IMR-90 (cell line): ENCODE measurements at places on chromosomes 5 and 9. TPM values are rescaled to one million over a fixed set of nuclear protein-coding genes. Genes with fewer than 3 reads are reported as not detected.
A peak's percentile ranks its signal among the peaks of the same experiment; 100 is the strongest.

- no peak for DNase-seq
Measured at GRCh38 chr9:93185266-93186214, 1.6 kb downstream of the WNK2 start.

GRCh38 chr5:74992791-74993190 lies 59.6 kb downstream of the GCNT4 start:
- no peak for DNase-seq

- peak; percentile 39 for DNase-seq
Measured at GRCh38 chr9:129640086-129640870, 1.7 kb downstream of the ASB6 start.

DNA sequence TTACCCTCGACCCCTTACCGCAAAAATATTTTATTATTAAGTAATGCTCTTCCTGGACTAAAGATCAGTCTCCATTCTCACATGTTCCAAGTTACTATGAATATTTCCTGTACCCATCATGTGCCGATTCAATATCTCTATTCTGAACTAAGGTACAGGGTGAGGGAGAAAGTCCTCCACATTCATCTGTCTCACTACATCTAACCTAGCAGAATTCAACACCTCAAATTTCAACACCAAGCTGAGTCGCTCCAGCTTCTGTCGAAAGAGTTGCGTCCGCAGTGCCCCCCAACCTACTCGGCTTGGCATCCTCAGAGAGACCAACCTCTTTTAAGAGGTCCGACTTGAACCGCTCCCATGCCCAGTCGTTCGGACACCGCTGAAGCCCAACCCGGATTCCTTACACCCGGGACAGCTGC lies 1.0 kb downstream of the CERT1 start:
- peak; percentile 28 for DNase-seq

DNA sequence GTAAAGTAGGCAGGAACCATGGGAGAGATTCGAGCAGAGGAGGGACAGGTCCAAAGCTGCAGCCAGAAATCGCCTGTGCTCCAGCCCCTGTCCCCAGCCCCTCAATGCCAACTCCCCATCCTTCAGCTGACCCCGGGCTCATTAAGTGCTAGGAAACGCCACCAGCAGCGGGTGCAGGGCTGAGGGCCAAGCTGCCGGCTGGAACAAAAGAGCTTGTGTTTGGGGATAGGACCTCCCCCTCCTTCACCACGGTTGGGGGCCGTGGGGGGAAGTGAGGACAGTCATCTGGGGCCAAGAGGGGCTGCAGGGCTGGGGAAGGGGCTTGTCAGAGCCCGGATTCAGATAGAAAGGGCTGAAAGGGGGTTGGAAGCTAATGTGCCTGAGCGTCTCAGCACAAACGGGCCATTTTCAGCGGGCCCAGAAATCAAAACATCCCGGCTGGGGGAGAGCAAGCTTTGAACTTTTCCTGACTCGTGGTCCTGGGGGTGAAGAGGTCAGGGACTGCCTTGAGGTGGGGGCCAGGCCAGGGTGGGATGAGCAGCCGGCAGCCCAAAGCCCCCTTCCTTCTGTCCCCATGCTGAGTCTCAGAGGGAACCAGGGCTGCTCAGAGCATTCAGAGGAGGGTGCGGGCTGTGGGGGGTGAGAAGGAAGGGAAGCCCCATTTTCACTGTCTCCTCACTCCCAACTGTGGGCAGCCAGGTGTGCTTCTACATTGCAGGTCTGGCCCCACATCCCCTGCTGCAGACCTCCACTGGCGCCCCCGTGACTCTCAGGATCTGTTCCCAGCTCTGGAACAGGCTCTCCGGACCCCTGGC lies 69.4 kb upstream of the DAB2IP start:
- no peak for DNase-seq

DNA sequence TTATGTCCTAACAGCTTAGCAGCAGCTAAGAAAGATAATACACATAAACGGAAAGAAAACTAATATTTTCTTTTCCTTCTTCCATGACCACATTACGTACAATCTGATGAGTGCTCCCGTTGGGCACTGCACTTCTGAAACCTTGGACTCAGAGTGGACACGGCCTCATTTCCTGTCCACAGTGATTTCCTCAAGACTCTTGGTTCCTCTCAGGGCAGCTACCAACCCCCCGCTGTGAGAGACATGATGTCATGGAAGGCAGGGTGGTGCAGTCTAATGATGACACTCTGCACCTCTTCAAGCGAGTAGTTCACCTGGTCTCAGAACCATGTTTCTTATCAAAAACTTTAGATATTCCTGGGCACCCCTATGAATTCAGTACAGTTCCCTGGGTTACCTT lies 68.7 kb upstream of the CTSL start:
- DNase-seq: no peak

- no peak for DNase-seq
Measured at GRCh38 chr5:57246426-57246825, 72.6 kb downstream of the GPBP1 start.

DNA sequence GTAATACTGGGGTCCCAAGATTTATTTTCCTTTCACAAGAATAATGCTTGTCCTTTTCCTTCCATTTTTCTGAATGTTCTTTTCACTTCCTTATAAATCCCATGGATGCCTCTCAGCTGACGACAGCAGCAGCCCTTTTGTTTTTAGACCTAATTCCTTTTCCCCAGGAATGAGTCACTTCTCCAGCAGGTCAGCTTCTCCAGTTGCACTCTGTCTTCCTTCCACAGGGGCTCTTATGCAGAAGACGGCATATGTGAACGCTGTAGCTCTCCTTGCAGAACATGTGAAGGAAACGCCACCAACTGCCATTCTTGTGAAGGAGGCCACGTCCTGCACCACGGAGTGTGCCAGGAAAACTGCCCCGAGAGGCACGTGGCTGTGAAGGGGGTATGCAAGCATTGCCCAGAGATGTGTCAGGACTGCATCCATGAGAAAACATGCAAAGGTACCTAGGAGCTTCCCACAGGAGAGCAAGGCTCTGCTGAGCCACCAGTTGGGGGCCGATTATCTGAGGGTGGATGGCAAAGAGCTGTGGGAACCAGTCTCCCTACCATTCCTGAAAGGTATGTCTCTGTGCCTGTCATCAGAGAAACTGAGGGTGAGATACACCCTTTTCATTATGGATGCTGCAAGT lies 72.9 kb downstream of the RFK start:
- peak; percentile 89 for DNase-seq

DNA sequence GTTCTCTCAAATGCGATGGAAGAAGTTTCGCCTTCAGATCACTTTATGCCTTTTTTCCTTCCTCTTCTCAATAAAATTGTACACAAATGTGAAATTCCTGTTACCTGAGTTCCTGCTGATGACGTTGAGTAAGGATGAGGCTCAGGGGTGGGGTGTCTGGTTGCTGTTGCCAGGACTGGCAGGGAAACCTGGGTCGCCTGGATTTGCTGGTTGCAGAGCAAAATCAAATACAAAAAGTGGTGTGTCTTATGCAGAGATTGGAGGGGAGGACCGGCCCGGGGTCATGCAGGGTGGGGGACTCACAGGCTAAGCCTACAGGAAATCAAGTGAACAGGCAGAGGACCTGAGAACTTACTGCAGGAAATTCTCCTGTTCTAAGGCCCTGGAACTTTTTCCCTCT lies 39.2 kb downstream of the ANXA2R start:
- no peak for DNase-seq

DNA sequence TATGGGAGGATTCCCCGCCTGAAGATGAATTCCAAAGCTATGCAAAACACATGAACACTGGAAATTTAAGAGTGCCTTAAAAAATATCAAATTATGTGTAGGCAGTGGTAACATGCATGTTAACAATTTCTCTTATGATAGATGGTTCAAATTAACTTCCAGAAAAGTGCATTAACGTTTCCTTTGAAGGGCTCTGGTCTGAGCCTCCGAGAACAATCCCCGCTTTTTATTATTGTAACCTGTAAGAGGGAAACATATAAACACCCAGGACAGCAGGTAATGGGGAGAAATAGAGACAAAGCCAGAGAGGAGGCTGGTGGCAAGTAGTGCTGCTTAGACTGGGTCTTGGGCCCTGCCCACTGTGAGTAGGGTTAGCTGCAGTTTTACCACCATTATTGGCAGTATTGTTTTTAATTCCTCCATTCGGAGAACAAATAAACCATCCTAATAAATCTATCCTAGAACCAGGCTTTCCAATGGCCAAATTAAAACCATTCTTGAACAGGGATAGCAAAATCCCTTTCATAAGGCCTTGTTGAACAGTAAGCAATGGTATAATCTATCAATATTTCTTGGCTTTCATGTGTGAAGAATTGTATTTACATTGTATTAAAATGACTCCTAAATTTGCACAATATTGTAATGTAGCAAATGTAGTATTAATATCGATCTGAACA lies 6.3 kb downstream of the NR2F1 start:
- DNase-seq: no peak

- peak; percentile 45 for DNase-seq
Measured at GRCh38 chr5:137621861-137622823, 113.7 kb downstream of the KLHL3 start.

- DNase-seq: peak; percentile 75
Measured at GRCh38 chr5:142017832-142018427, 5.1 kb upstream of the GNPDA1 start.

- no peak for DNase-seq
Measured at GRCh38 chr5:173355561-173355960, 27.3 kb upstream of the STC2 start.

- DNase-seq: no peak
Measured at GRCh38 chr5:146101646-146102045, 3.7 kb downstream of the PLAC8L1 start.

DNA sequence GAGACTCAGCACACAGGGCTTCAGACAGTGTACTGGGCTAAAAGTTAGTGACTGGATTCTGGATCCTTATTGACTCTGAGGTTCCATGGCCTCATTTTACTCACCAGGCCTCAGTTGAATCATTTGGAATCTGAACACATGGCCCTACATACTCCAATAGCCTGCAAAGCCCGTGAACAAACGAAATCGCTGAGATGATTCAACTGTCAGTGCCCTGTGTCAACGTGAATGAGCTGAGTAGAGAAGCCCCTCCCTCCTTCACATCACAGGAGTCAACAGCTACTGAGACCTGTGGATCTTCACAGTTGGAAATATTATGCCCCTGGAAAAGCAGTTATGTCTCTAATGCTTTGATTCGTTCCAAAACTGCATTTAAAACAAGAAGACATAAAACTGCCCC lies 429.3 kb downstream of the GADD45G start:
- DNase-seq: no peak

DNA sequence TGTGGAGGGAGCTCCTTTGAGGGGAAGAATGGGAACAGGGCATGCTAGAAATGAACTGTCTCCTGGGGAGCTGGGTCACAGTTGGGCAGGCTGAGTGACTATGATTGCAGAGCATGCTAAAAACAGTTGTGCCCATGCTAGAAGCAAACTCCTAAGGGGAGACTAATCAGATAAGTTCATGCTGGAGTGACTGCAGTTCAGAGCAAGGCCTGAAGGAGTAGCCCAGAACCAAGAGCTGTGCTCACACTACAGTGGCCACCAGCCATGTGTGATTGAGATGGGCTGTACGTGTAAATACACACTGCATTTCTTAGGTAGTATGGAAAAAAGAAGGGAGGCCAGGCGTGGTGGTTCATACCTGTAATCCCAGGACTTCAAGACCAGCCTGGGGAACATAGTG lies 10.3 kb upstream of the AK1 start:
- no peak for DNase-seq

DNA sequence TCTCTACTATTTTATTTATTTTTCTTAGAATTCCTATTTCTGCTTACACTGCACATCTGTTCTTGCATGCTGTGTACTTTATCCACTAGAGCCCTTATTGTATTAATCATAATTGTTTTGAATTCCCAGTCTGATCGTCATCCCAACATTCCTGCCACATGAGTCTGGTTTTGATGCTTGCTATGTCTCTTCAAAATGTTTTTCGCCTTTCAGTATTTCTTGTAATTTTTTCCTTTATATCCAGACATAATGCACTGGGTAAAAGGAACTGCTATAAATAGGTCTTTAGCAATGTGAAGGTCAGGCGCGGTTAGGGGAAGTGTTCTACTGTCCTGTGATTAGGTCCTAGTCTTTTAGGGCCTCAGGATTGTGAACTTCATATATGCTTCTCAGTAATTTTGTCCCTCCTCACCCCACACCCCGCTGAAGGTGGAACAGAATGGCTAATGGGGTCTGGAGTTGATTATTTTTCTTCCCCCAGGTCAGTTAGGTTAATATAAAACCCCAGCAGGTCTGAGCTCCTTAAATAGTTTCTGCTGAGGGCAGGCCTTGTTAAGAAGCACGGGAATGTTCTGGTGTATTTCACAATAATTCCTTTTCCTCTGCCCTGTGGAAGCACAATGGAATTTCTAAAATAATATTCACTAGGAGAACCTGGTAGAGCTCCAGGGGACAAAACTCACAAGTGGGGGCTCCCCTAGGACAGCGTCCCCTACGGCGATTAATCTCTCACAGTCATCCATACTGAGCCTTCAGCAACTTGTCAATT lies 146.6 kb upstream of the TUT7 start:
- peak; percentile 97 for DNase-seq

- peak; percentile 25 for DNase-seq
Measured at GRCh38 chr9:71001780-71002386, 119.5 kb downstream of the TRPM3 start.

DNA sequence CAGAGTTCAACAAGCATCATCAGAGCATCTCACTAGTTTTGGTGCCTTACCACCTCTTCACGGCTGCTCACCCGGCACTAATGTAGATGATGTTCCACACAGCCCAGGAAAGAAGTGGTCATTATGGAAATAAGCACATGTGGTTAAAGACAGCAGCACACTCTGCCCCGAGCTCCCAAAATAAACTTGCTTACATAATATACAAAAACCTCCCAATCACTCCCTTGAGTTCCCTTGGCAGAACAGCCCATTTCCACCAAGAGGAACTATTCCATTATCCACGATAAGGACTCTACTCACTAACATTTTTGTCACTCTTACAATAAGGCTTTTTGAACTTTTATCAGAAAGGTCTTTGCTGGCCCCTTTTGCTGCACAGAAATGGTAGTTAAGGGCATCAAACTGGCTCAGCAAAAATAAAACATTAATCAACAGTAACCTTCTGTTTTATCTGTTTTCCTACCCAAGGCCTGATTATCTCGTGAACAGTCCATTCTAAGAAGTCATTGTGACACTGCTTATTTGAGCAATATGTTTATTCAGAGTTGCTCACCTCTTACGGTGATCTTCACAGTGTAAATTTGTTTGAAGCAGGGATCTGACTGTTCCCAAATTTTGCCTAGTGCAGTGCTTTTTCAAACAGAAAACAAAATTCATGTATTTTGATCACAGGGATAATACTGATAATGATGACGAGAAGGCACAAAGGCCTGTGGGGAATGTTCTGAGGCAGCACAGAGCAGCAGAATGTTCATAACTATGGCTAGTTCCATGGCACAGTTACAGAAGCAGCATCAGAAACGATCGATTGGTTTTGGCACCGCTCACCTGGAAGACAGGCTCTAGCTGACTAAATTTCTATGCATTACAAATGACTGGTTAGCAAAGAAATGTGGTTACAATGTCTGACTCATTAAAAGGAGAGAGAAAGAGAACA lies 399.8 kb upstream of the PIK3R1 start:
- DNase-seq: no peak

GRCh38 chr5:124064956-124065355 lies 553.0 kb downstream of the CSNK1G3 start:
- DNase-seq: peak; percentile 3

The ACOT12 gene
- not detected in 2 replicates for polyA plus RNA-seq

The SPINK5 gene
- not detected in 2 replicates for polyA plus RNA-seq

The PCDHB14 gene
- polyA plus RNA-seq: 0.36 and 0.39 TPM in 2 replicates

The TLX3 gene
- polyA plus RNA-seq: not detected in 2 replicates

The IL33 gene
- polyA plus RNA-seq: not detected in 2 replicates

The FCN2 gene
- not detected in 2 replicates for polyA plus RNA-seq

The CBY3 gene
- not detected in 2 replicates for polyA plus RNA-seq

The SLC27A6 gene
- 0.02 TPM in 1 of 2 replicates, not detected in the other for polyA plus RNA-seq

The LRRC19 gene
- polyA plus RNA-seq: not detected in 2 replicates

The CREB3 gene
- polyA plus RNA-seq: 54.9 and 60.7 TPM in 2 replicates
